ENCODE measurements at places on chromosomes 3 and 15.

DNA sequence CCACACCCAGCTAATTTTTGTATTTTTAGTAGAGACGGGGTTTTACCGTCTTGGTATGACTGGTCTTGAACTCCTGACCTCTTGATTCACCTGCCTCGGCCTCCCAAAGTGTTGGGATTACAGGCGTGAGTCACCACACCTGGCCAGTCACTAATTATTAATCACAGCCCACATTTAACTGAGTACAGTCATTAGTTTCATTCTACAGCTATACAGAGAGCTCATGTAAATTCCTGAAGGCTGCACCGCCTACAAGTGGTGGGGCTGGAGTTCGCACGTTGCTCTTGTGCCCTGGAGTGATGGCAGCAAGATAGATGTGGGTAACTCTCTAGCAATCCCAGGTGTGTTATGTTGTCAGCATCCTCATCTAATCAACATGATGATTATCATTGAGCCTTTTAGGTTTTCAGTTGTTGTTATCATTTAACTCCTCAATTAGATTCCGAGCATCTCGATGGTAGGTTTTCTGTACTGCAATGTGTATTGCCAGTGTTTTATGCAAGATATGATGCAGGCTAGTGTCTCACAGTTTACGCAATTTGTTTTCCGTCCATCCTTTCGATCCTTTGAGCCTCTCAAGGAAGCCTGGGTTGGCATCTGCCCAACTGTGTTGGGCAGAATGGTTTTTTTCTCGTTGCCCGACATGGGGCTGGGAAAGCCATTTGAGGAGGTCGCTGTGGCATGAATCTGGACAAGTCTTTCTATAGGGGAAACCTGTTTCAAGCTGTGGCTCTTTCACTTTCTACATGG is 216.3 kb downstream of the LPP start:
- DNase-seq, result no peak

DNA sequence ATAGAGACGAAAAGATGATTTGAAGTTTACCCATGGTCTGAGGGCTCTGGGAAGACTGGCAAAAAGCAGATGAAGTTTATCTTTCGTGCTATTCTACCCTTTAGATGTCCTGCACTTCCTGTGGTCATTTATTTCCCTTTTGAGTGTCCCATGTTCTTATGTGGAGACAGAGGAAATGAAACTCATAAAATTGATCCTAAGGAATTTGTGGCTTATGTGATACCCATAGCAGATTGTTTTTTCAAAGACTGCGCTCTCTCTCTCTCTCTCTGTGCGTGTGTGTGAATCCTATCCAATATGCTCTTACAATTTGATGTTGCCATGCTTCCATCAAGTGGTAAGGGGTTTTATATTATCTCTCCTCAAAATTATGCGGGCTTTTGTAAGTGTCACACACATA is 607.5 kb upstream of the DPPA4 start:
- DNase-seq, result no peak

DNA sequence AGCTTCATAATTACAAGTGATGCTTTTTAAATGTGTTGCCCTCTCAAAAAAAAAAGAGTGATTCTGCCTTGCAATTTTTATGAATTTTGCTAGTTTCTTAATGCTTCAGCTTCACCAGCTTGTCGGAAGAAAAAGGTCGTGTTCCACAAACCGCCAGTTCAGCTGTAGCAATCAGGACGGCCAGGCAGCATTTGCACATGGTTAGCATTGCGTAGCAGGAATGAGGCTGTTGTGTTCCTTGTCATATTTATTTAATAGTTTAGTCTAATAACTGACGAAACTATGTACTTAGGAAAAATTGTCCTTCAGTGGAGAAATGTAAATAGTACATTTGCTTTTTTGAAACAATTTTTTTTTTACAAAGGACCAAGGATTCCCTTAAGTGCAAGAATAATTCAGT is 64.9 kb upstream of the SELENOK start:
- DNase-seq, result no peak

GRCh38 chr3:71219744-71220638 is 363.5 kb downstream of the FOXP1 start:
- no peak for DNase-seq

DNA sequence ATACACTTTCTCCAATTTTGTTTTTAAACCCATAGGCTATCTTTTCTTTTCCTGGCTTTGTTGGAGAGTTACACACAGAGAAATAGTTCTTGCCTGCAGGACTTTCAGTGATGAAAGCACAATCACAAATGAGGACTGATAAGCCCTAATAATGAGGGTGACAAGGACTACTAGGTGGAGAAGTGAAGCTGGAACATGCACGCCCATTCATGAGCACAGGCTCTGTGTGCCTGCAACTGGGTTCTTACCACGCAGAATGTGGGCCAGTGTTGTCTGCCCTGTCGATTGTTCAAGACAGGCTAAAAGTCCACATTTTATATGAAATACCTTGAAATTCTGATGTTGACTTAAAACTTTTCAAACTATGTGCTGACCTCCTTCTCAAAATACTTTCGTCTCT is 162.3 kb upstream of the STRIT1 start:
- no peak for DNase-seq

DNA sequence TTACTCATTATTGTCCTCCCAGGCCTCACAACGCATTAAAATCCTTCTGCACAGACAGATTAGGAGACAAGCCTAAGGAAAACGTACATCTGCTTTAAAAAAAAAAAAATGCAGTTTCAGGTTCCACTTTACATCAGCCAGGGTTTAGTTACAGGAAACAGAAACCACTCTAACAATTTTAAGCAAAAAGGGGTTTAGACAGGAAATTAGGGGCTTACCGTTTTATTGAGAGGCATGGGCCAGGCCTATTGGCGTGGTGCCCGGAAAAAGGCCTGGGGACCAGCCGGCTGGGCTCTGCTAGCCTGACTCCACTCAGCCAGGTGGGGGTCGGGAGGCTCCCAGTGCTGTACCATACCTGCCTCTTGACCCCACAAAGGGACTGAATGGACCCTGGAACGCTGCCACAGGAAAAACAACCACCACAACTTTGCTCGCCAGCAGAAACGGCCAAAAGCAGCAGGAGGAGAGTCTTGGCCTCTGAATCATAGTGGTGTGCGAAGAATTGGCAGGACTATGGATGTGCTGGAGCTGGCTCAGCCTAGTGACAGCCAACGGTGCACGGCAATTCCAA is 124.3 kb downstream of the CHSY1 start:
- no peak for DNase-seq

- DNase-seq, result no peak
These were observed 217.3 kb upstream of the GOLIM4 start for GRCh38 chr3:168312984-168313383.

All from T-helper 9 cell (primary cell).